MM.1S (cell line): ENCODE measurements at places on chromosomes 13 and 19.
A peak's percentile ranks its signal among the peaks of the same experiment; 100 is the strongest.

DNA sequence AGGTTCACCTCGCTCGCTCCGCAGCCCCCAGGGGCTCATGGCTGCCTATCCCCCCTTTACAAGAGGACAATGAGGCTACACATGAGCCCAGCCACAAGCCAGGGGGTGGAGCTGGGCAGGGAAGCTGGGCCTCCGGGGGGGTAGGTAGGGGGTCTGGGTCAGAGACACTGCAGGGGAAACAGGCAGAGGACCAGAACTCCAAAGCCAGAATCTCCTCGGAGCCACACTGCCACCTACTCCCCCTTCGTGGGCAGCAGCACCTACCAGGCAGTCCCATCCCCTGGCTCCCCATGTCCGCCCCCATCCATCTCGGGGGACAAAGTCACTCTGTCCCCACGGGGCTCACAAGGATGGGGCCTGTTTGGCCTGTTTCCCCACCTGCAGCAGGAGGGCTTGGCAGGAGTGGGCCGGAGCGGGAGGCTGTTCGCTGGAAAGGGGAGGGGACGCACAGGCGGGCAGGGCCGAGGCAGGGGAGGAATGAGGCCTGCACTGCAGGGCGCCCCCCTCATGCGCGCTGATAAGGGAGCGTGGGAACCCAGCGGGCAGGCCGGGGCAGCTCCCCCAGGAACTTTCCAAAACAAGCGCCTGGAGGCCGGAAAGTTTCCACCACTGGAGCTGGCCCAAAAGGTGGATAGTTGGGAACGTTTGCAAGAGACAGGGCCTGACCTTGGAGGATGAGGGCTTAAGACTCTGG lies 545 bp upstream of the ISYNA1 start:
- DNase-seq: no peak

DNA sequence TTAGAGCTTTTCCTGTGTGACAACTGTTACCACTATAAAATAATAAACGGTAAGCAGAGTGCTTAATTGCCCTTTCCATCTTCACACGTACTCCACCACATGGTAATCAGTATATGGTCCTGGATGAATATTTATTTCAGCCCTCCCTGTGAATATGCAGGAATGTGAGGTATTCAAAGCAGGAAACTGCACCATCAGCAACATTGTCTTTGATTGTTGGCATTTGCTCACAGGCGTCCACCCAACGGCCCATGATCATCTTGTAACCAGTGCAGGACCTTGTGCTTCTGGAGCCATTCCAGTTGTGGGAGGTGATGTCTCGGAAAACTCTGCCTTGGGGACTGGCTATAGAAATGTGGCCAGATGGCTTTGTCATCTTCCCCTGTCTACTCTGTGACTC lies 132.6 kb downstream of the COG6 start:
- no peak for DNase-seq

DNA sequence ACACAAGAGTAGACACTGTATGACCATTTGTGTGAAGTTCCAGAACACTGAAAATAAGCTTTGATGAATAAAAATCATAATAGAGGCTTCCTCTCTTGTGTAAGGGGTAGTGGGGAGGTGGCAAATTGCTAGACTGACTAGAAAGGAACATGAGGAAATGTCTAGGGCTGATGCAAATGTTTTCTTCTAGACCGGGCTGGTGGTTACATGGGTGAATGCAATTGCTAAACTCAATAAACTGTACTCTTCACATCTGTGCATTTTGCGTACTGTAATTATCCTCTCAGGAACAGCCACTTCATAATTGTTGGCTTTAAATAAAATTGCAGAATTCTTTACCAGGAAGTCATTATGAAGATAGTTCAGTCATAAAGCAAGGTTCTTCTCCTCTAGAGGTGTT lies 5.2 kb upstream of the KBTBD7 start:
- DNase-seq: no peak

- no peak for DNase-seq
Measured at GRCh38 chr13:93248627-93249047, 22.0 kb downstream of the GPC6 start.

DNA sequence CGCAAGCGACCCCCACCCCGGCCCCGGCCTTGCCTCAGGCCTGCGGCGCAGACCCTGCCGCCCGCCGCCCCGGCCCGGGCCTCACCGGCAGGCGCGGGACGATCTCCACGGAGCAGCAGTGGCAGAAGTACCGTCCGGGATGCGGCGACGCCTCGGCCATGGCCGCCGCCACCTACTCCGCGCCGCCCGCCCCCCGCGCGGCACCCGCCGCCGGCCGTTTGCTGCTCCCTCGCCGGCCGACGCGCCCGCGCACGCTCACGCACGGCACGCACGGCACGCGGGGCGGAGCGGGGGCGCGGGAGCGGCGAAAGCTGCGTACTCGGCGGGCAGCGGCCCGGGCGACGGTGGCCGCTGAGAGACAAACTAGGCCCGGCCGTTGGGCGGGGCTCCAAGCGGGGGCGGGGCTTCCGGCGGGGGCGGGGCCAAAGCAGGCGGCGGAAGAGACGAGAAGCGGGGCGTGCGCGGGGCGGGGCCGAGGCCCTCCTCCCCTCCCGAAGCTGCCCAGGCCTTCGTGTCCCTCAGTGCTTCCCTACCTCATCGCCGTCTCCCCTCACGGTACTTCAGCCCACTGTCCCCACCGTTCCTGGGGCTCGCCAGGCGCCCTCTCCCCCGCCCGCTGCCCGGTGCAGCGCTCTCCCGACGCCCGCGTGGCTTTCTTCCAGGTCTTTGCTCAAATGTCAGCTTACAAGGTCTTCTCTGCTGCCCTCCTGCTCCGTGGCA lies at the start of gene RNF126:
Gene RNF126, minus strand, starts transcription at position 253 of the 720 bp plus-strand sequence. Its CDS starts 93 bp downstream, at position 160.
- DNase-seq: peak; percentile 97

DNA sequence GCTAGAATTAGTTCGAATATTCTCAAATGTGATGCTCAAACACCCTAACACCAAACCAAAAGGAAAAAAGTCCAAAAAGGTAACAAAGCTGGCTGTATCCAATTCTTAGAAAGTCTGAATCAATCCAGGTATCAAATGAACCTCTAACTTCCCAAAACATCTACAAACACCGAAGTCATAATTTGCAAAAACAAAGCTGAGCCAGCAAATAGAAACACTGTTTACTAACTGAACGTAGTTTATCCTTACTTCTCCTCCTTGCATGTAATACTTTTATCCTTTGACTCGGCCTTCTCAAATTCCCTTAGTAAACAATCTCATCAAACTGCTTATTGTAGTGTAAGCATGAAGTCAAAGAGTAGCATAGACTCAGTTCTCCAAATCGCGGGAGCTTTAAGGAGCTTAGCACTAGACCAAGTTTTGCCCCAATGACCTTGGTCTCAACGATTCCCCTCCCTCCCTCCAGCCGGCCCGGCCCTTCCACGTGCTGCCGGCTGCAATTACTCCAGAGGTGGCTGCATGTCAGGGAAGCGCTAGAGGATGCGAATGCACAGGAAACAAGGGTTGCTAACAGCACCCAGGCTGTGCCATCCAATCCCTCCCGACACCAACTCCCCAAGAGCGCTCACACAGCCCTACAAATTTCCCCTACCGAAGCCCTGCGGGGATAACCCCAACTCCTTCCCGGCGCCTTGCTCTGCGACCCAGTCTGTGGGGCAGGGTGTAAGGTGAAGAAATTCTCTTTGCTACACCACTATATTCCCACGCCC lies 693 bp downstream of the XPO4 start:
- DNase-seq: peak; percentile 37

GRCh38 chr19:2076526-2076944 lies 19.6 kb downstream of the MOB3A start:
- DNase-seq: no peak

GRCh38 chr13:46168783-46169182 lies 13.2 kb downstream of the LCP1 start:
- no peak for DNase-seq
